ENCODE measurements at places on chromosomes 7 and 10.
A peak's percentile ranks its signal among the peaks of the same experiment; 100 is the strongest.

- DNase-seq: no peak
Measured at GRCh38 chr7:151352512-151352911, 10.9 kb downstream of the NUB1 start.

- no peak for DNase-seq
Measured at GRCh38 chr10:80191589-80192270, 13.6 kb downstream of the ANXA11 start.

DNA sequence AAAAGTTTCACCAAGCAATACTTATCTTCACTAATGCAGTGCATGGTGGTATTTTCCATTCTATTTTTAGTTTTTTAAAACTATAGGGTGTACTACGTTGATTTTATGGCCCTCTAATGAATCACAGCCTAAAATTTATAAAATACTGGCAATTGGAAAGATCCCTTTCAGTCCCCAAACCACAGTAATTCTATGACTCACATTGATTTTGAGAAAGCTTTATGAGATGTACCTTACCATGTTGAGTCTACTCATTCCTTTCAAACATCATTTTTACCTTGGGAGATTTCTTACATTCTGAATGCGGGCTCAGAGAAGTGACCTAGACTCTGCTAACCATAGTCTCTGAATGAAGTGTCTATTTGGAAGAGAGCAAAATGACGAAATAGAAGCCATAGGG is 141.6 kb downstream of the GPR85 start:
- DNase-seq: no peak

GRCh38 chr7:25652366-25652765 is 424.1 kb upstream of the NPVF start:
- DNase-seq: no peak

GRCh38 chr10:77223526-77224460 is 413.8 kb downstream of the KCNMA1 start:
- no peak for DNase-seq

DNA sequence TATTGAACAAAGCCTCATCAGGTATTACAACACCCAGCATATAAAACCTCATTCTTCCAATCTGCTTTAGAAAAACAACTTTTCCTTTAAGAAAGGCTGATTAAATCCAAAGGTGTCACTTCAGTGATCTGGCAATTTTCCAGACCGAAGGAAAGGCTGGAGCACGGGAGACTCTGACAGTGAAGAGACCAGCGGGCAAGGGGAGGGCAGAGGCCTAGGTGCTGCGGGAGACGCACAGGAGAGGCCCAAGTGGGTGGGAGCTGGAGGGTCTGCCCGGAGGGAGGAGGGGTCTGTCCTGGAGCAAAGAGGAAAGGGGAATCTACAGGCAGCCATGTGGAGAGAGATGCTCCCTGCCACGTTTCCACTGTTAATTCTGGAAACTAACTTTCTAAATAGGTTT is 24.3 kb upstream of the PPP2R2D start:
- no peak for DNase-seq

GRCh38 chr7:143002106-143002505 is 24.8 kb downstream of the OR9A2 start:
- DNase-seq: no peak

- DNase-seq: no peak
Measured at GRCh38 chr7:77504951-77505350, 32.1 kb upstream of the PTPN12 start.

- DNase-seq: peak; percentile 62
Measured at GRCh38 chr7:585229-585711, 65.6 kb upstream of the PDGFA start.

DNA sequence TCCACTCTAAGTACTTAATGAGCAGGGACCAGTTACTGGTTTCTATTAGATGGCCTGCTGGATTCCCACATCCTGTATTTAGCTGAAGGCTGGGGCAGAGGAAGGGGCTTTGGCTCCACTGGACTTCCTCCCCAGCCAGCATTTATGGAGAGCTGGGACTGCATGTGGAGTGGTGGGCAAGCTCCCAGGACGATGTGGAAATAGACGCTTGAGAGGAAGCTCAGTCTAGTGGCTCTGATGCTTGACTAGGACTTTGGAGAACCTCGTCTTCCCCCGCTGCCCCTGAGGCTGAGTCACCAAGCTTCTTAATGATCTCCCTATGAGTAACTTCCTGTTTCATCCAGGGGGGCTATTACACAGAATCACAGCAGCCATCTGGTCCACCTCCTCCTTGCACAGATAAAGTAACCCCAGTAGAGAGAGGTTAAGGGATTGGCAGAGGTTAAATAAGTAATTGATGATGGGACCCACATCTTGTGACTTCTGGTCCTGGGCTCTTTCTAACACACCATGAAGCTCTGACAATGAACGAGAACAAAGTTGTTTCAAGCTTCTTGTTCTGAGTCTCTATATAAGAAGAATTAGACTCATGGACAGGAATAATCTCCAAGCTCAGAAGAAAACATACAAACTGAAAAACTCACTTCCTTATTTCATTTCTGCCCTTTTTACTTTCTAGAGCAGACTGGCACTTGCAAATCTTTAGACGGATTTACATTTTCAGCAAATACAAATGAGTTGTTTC is 126.2 kb downstream of the PRPF18 start:
- DNase-seq: no peak

- no peak for DNase-seq
Measured at GRCh38 chr7:105655067-105655466, 73.8 kb upstream of the EFCAB10 start.

DNA sequence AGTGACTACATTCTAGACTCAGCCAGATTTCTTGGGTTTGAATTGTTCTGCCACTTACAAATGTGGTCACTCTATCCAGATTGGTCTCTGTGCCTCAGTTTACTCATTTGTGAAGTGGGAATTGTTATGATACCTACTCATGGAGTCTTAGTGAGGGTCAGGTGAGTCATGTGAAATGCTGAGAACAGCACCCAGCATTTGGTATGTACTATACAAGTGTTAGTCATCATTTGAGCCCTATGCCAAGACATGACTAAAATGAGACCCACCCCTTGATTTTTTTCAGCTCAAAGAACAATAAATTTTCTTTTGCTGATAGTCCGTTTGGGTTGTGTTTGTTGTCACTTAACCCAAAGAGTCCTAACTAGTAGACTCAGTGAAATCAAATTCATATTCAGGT is 92.8 kb downstream of the CHN2 start:
- DNase-seq: no peak

DNA sequence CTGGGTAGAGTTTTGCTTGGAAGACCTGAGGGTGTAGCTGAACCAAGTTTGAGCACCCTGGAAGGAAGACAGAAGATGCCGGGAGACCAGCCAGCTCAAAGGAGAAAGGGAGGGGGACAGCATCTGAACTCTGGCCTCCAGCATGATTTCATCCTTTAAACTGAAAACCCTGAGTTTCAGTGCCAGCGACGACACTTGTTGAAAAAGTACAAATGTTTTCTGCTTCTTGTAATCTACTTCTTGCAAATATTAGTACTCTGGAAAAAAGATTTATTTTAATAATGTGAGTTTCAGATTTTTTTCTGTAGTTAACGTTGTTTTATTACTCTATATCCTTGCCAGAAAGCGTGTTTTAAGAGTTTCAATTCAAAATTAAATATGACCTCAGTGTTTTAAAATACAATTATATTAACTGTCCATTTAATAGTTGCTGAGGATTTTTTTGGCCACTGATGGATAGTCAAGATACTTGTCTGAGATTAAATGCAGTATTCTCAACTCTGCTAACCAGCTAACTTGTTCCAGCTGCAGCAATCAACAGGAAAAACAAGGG is 227.7 kb downstream of the MGMT start:
- no peak for DNase-seq

GRCh38 chr10:124448696-124449169 is 1.1 kb downstream of the NKX1-2 start:
- no peak for DNase-seq

GRCh38 chr7:139441961-139442360 is 41.5 kb downstream of the KLRG2 start:
- DNase-seq: no peak

DNA sequence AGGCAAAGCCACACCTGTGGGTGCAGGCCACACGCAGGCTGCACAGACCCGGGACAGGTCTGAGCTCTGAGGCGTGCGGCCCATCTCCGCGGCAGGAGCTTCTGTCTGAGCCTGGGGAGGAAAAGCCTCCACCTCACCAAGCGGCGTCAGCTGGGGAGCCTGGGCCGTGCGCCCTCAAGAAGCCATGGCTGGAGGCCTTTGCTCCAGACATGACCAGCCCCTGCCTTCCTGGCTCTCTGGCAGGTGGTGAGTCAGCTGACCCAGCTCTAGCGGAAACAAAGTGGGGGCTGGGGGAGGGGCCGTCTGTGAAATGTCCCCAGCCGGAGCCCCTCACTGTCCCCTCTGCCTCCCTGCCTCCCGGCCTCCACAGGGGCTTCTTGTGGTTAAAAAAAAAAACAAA is 12.5 kb downstream of the GPER1 start:
- no peak for DNase-seq

GRCh38 chr10:77582710-77583115 is 54.9 kb downstream of the KCNMA1 start:
- peak; percentile 58 for DNase-seq

GRCh38 chr7:49791088-49791741 is 17.8 kb downstream of the VWC2 start:
- DNase-seq: no peak

GRCh38 chr10:18474118-18474455 is 177.3 kb downstream of the NSUN6 start:
- no peak for DNase-seq

- peak; percentile 36 for DNase-seq
Measured at GRCh38 chr7:134701272-134701671, 54.6 kb downstream of the BPGM start.

DNA sequence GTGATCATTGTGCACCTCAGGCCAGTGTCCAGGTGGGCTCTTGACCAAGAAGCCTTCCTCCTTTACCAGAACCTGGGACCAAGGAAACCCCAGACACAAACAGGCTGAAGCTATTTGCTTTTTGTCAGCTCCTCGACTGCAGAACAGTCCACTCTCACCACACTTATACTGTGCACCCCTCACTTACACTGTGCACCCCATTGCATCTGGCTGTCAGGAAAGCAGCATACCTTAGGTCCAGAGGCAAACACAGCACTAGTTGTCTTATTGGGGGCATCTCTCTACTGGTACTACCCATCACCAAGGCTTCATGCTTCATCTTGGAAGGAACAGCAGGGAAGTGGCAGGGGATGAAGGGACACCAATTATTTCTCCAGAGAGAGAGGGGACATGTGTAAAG is 198.1 kb downstream of the CXCL12 start:
- DNase-seq: peak; percentile 1

DNA sequence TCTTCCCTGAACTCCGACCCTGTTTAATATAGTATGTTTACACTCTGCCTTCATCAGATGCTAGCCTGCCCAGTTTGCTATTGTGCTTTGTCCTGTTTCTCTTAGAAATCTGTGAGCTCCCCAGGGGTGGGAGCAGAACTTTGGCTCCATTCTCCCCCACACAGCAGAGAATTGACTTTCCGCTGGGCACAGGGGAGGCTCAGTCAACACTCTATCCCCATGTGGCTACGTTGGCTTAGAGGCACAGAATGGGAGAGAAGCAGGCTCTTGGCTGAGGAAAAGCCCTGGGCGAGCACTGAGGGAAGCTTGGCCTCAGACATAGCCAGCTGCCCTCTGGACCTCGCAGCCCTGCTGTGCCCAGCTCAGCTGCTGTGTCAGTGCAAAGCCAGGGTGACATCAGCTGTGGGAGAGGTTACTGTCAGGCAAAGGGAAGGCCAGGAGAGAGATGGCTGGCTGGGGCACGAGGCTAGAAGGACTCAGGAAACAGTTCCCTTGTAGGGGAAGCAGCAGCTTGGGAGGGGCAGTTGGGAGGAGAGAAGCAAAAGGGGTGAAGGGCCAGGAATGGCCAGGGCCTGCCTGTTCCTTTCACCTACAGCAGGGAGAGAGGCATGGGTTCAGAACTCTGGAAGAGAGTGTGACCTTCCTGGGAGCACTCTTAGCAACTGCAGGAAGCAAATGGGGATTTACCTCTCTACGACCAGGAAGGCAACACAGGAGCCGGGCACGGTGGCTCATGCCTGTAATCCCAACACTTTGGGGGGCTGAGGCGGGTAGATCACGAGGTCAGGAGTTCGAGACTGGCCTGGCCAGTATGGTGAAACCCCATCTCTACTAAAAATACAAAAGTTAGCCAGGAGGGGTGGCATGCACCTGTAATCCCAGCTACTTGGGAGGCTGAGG is 5.8 kb upstream of the SCD start:
- no peak for DNase-seq

- no peak for DNase-seq
Measured at GRCh38 chr10:77780180-77780579, 142.6 kb upstream of the KCNMA1 start.
